ENCODE measurements at places on chromosomes 13 and 19. TPM values are rescaled to one million over a fixed set of nuclear protein-coding genes. Genes with fewer than 3 reads are reported as not detected.

- DNase-seq, result no peak
Measured at GRCh38 chr13:20363603-20364002, 131.5 kb upstream of the GJB6 start.

GRCh38 chr19:34403784-34404108, 453 bp upstream of the PDCD2L start:
- no peak for DNase-seq

DNA sequence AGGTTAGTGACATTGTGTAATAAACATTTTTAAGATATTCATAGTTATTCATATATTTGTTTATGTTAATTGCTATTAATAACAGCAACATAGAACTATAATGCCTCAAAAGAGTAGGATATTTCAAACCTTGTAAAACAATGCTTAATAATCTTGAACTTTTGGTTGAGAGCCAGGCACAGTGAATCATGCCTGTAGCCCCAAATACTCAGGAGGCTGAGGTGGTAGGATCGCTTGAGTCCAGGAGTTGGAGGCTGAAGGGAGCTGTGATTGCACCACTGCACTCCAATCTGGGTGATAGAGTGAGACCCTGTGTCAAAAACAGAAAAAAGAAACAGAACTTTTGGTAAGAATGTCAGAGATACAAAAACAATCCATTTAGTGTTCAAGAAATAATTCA, 213.9 kb upstream of the SLITRK1 start:
- no peak for DNase-seq

DNA sequence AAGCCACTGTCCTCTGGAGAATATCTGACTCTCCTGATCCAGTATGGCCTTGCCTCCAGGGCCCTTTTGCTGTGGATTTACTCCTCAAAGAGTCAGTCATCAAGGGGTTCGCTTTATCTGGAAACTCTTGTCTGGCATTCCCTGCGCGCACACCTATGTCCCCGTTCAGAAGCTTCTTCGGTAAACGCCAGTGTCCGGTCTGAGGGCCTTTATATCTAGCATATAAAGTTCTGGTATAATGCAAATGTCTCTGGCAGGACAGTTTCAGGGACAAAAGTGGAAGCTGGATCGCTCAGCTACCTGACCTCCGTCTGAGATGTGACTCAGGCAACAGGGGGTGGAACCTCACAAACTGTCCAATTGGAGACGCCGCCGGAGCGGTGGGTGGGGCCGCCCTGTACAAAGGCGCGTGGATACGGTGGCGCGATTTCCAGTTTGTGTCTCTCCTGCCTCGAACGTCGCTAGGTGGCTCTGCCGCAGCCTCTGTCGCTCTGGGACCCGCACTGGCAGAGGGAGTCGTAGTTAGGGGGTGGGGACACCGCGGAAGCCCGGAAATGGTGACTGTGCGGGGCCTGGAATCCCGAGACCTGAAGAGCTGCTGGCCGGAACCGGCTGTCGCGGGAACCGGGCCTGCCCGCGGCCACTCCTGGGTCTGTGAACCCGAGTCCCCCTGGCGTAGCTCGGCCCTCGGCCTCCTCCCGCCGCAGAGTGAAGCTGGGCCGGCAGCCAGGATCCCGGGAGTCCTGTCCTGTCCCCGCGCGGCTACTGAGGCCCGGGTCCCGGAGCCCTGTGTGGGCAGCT, 10.6 kb upstream of the ZNF709 start:
- peak; percentile 91 for DNase-seq

DNA sequence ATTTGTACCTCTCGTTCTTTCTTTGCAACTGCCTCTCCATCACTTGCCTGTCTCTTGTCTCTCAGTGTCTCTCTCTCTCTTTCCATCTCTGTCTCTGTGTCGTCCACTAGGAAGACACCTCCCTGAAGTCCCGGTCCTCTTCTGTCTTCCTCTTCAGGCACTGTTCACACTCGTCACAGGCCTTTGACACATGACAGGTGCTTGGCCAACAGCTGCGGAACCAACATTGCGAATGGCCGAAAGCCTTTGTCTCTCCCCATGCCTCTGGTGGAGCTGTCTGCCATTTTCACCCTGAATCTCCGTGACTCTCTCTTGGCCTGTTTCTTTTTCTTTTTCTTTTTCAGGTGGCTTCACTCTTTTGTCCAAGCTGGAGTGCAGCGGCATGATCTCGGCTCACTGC, 2.8 kb downstream of the HIPK4 start:
- DNase-seq, result no peak

- peak; percentile 44 for DNase-seq
Measured at GRCh38 chr19:51660975-51661600, 14.5 kb upstream of the SIGLEC14 start.

DNA sequence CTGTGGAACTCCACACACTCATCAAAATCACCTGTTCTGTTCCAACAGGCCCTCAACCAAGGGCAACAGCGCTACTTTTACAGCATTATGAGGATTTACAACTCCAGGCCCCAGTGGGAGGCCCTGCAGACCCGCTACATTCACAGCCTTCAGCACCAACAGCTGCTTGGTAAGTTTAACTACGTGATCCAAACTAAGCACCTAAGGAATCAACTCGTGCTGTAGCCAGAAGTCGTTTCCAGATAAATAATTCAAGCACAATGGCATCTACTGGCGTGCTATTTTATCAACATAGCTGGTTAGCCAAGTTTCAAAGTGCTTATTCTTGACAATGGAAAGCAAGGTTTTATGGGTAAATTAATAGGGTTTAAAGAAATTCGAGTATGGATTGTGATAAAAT, 5.3 kb downstream of the FAM216B start:
- peak; percentile 15 for DNase-seq

DNA sequence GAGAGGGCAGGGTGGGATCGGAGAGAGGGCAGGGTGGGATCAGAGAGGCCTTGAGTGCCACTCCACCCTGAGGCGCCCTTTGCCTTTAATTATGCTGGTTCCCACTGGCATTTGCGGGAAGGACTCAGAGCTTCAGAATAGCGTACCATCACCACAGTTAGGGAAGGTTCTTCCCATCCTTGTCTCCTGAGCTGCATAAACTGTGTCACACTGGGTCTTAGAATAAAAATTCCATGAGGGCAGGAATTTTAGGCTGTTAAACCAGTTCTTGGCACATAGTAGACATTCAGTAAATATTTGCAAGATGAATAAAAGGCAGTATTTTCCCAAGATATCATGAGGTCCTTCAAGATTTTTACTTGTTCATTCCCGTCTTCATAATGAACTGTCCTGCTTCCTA, 24.4 kb downstream of the PPP2R1A start:
- DNase-seq, result no peak

The LILRB4 gene
- polyA plus RNA-seq, result 1.7 TPM

The KLF12 gene
- polyA plus RNA-seq, result 26.4 TPM

The ZNF296 gene
- 0.54 TPM for polyA plus RNA-seq

The ACP5 gene
- 4.1 TPM for polyA plus RNA-seq

The CEACAM7 gene
- not detected for polyA plus RNA-seq

The B3GNT3 gene
- not detected for polyA plus RNA-seq

The RFX2 gene
- polyA plus RNA-seq, result 14.5 TPM

The VSTM1 gene
- not detected for polyA plus RNA-seq

The GRIN2D gene
- 0.40 TPM for polyA plus RNA-seq
